ENCODE measurements at places on chromosomes 1 and 21.
A peak's percentile ranks its signal among the peaks of the same experiment; 100 is the strongest.

DNA sequence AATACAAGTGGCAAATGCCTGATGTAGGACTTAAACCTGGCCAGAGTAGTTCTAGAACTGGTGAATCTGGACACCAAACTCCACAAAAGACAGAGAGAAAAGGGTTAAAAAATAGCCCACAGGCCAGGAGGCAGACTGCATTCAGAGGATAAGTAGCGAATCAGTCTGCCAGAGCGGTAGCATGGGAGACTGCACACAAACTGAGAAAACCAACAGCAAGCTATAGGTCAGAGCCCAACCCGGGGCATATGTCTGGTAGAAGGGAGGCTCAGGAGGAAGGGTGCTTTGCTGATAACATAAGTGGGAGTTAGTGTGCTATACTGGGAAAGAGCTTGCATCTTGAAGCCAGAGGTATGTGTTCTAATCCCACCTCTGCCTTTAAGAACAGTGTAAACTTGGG lies 4.0 kb downstream of the LRRC53 start:
- no peak for DNase-seq

DNA sequence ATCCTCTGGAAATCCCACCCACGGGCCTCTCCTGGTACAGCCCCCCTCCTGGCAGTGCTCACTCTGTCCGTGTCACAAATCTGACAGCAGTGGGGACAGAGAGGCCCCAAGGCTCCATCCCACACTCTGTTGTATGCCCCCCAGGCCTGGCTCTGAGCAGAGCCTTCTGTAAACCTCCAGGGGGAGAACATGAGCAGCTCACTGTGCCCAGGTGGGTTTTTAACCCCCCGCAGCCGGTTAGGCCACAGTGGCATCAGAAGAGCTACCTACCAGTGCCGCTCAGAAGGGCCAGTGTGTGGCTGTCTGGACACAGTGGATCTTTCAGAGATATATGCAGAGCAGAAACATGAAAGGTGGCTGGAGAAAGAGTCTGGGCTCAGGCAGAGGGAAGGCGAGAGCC lies 12.0 kb upstream of the GPR153 start:
- DNase-seq, result no peak

DNA sequence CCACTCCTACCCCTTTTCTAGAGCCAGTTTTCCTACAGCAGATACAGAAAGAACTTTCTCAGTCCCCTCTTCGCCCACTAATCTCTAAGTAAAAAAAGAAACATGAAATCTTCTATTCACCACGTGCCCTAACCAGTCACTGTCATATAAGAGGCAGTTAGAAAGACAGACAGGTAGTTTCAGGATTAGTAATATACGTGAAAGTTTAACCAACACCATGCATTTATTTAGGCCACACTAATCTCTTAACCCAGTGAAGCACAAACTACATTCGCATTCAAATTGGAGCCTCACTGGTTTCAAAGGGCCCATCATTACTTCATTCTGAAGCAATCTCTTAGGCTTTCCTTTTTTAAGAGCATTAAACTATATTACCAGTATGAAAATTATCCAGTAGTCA lies 10.1 kb downstream of the GPATCH2 start:
- no peak for DNase-seq

DNA sequence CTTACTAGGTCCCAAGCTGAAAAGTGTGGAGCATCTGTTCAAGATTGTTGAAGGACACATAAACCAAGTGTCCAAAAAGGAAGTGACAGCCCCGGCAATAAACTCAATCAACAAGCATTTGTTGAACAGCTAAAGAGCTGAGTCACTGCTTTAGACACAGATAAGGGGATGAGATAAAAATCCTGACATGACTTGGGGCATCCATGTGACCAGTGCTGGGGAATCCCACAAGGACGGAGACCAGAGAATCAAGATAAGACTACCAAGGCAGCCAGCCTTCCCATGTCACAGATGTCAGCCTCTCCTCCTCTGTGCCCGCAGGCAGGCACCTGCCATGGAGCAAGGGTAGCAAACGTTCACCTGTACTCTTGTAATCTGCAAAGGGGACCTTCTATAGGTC lies 118.6 kb upstream of the KAZN start:
- no peak for DNase-seq

DNA sequence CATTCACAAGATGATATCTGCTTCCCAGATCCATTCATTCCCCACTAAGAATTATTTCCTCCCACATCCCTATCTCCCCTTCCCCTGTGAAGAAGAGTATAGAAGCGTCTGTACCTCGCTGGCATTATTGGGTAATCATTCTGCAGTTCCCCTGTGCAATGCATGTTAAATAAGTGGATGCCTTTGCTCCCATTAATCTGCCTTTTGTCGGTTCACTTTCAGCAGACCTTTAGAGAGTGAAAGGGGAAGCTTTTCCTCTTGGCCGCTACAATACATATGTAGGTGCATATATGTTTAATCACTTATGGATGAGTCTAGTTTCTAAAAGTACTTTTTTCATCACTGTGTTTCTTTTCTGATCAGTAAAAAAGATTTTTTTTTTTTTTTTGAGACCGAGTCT lies 7.0 kb downstream of the CLCN6 start:
- DNase-seq, result no peak

DNA sequence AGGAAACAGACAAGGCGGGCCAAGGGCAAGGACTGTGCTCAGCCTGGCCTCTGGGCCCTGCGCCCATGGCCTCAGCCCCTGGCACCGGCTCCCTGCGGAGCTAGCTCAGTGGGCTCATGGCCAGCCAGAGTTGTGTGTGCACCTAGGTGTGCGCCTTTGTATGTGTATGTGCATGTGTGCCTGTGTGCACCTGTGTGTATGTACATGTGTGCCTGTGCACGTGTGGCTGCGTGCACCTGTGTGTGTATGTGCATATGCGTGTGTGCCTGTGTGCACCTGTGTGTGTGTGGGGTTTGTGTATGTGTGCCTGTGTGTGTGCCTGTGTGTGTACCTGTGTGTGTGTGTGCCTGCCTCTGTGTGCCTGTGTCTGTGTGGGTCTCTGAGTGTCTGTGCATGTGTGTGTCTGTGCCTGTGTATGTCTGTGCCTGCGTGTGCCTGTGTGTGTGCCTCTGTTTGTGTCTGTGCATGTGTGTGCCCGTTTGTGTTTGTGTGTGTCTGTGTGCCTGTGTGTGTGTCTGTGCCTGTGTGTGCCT lies 7.4 kb downstream of the GPR137B start:
- DNase-seq, result no peak

- no peak for DNase-seq
Measured at GRCh38 chr1:70008660-70009059, 196.7 kb downstream of the LRRC40 start.

- DNase-seq, result no peak
Measured at GRCh38 chr1:220313576-220313975, 41.3 kb upstream of the RAB3GAP2 start.

GRCh38 chr1:75616436-75617433 lies 5.8 kb upstream of the SLC44A5 start:
- no peak for DNase-seq

DNA sequence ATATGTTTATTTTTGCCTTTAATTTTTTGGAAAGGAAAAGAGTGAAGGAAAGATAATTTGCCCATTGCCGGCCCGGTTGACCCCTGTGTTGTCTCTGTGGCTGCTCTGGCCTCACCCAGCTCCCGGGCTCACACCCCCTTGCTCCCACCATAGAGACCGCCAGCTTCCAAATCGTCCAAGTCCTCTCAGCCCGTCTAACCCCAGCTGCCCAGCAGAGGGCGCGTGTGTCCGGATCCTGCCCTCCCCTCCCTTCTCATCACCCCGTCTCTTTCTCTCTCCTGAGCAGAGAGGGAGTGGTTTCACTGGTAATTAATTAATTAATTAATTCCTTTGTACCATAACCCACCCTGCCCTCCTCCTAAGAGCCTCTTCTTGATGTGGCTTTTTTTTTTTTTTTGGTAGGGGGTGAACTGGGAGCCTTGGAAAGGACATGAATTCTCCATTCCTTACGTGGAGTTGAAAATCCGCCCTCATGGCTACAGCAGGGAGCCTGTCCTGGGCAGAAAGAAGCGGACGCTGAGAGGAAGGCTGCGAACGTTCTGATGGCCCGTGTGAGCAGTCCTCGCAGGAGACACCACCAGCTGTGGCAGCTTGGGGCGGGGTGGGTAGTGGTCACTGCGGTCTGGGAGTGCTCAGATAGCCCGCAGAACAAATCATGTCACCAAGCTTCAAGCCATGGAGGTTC lies 45.9 kb downstream of the KIAA0040 start:
- DNase-seq, result peak; percentile 43

- no peak for DNase-seq
Measured at GRCh38 chr1:30525971-30526651, 197.3 kb downstream of the MATN1 start.
